Cardiac fibroblast (primary cell): ENCODE measurements at places on chromosomes 12 and 14.
A peak's percentile ranks its signal among the peaks of the same experiment; 100 is the strongest.

DNA sequence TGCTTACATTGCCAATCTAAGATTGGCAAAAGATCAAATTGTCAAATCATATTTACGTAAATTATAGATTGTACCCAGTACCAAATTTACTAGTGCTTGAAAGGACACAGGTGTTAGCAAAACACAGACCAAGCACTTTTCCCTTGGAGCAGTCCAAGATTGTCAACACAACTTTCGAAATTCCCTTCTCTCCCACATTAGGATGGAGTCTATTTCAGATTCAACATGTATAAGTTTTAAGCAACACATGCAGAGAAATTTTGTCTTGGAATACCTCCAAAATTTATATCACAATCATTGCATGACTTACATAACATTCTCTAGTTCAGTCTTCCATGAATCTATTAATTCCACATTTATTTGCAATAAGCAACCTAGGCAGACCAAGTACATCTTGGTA lies 74.9 kb upstream of the SLCO1C1 start:
- DNase-seq = peak; percentile 56

- DNase-seq = no peak
Measured at GRCh38 chr14:35632271-35632670, 98.3 kb downstream of the INSM2 start.

- DNase-seq = peak; percentile 96
Measured at GRCh38 chr12:93121729-93122488, 192.8 kb upstream of the EEA1 start.

- DNase-seq = no peak
Measured at GRCh38 chr14:51260225-51260624, 20.2 kb downstream of the TMX1 start.

- DNase-seq = no peak
Measured at GRCh38 chr14:82861313-82861712, 1327.7 kb upstream of the SEL1L start.

DNA sequence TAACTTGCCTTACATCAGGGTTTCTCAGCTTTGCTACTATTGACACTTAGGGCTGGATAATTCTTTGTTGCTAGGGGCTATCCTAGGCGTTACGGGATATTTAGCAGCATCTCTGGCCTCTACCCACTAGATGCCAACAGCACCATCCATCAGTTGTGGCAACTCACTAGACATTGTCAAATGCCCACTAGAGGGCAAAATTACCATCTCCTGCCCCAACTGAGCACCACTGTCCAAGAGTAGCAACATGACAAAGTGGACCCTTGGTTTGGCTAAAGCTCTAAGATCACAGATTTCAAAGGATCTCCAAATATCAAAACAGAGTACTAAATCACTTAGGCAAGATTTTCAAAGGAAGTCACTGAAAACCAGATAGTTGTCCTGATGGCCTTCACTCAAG lies 251.7 kb upstream of the TBX3 start:
- DNase-seq = no peak

GRCh38 chr14:62682208-62682607 lies 363.1 kb downstream of the KCNH5 start:
- DNase-seq = no peak

DNA sequence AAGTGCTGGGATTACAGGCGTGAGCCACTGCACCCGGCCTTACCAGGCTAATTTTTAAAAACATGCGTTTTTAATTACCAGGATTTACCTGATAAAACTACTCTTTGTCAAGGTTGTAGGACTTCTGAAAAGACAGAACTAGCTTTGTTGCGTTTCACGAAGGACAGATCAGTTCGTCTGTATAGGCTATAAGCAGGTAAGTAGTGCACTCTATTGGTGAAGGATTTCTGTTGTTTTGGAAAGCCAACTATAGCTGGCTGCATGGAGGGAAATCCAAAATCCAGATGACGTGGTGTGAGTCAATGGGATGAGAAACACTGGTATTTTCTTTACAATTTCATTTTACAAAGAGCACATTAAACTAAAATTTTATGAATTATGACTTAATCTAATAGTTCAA lies 14.6 kb downstream of the GNPNAT1 start:
- DNase-seq = no peak

- DNase-seq = no peak
Measured at GRCh38 chr12:47797441-47797840, 22.3 kb downstream of the HDAC7 start.

DNA sequence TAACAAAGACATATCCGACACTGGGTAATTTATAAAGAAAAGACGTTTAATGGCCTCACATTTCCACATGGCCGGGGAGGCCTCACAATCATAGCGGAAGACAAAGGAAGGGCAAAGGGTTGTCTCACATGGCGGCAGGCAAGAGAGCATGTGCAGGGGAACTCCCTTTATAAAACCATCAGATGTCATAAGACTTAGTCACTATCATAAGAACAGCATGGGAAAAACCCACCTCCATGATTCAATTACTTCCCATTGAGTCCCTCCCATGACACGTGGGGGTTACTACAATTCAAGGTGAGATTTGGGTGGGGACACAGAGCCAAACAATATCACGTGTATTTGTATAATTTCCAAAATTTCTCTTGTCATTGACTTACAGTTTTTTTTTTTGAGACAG lies 5.5 kb upstream of the LMNTD1 start:
- no peak for DNase-seq

DNA sequence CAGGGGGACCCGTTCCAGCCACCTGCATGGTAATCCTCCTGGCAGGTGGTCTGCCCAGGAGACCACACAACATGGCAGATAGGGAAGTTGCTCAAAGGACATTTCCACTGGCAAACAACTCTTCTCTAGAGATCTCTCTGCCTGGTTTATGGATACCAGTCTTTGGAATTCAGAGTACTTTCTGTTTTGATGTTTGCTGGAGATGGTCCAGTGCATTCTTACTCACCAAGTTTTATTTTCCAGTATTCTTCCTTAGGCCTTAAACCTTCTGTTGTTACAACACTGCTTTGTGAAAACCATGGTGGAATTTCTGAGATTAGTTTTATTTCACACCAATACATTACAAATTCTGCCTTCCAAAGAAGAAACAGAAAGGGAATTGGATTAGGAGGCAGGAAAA lies 428.3 kb downstream of the FUT8 start:
- DNase-seq = peak; percentile 18

DNA sequence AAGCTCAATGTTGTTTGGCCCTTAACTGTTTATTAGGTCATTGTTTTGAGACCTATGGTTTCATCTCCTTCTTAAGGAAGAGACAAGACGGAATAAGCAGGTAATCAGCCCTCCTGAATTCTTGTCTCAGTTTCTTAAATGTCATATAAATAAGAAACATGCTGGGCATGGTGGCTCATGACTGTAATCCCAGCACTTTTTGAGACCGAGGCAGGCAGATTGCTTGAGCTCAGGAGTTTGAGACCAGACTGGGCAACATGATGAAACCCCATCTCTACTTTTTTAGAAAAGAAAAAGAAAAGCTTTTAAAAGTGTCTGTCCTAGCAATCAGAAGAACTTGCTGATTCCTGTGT lies 5.1 kb downstream of the MTRFR start:
- no peak for DNase-seq

GRCh38 chr14:60926002-60926401 lies 54.9 kb downstream of the TRMT5 start:
- DNase-seq = no peak

DNA sequence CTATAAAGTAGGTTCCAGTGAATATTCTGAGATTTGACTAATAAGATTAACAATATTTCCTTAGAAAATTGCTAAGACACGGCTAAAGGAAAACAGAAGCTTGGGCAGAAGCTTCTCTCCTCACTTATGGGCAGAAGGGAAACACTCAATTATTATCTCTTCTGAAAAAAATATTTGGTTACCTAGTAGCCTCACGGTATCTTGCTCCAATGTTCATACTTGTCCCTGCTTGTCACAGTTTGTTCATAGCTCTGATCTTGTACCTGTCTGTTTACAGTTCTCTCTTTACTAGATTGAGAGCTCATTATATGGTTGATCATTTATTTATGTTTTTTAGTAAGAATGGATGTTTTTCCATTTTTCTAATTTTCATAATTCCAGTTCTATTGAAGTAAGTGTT lies 458.0 kb upstream of the ATP2B1 start:
- no peak for DNase-seq

GRCh38 chr12:5416571-5416970 lies 15.3 kb upstream of the NTF3 start:
- DNase-seq = no peak

GRCh38 chr12:25242981-25243679 lies 7.6 kb downstream of the KRAS start:
- DNase-seq = peak; percentile 41

DNA sequence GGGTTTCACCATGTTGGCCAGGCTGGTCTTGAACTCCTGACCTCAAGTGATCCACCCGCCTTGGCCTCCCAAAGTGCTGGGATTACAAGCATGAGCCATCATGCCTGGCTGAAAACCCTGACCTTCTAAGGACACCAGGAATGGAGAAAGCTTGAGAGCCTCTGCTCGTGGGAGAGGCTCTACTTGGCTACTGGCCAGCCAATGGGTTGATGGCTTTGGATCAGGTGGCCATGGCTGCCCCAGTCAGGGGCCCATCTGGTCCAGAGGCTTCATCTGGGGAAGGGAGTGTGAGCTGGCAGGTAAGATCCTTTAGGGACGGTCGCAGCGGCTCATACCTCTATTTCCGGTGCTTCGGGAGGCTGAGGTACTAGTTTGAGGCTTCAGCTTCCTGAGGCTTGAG lies 42.5 kb upstream of the PPP1CC start:
- no peak for DNase-seq
